CD4-positive, alpha-beta memory T cell (primary cell): ENCODE measurements at places on chromosomes 2 and 18.

DNA sequence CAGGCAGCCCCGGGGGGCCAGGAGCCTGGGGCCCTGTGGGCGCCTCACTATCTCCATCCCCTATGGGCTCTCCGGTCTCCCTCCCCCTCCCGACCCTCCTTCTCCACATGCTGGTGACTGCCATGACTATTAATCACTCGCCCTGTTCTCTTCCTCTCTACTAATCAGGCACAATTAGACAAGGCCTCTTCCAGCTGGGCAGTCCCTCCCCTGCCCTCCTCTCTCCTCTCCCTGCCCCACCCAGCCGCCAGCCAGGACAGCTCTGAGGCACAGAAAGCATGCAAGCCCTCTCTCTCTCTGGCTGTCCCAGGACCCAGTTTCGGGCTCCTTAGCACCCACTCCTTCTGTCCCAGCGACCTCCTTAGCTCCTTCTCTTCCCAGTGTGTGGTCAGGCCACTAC is 5.8 kb downstream of the ASIC4 start:
- no peak for DNase-seq

GRCh38 chr2:190379249-190379964 is 28.7 kb upstream of the MFSD6 start:
- DNase-seq = no peak

DNA sequence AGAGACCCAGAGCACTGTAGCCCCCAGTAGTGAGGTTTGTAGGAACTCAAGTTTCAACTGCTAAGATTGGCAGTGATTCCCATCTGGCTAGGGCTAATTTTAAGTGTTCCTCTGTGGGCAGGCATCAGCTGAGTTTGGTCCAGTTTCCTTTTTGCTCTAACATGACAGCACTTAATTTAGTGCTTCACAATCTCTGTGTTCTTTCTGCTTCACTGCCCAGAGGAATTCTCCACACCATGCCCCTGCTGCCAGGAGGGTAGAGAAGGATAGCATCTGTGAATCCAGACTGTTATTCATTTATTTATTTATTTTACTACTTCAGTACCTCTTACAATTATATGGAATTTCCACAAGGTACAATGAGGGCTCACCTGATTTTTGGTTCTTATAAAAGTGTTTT is 549.9 kb upstream of the FSIP2 start:
- DNase-seq = no peak

DNA sequence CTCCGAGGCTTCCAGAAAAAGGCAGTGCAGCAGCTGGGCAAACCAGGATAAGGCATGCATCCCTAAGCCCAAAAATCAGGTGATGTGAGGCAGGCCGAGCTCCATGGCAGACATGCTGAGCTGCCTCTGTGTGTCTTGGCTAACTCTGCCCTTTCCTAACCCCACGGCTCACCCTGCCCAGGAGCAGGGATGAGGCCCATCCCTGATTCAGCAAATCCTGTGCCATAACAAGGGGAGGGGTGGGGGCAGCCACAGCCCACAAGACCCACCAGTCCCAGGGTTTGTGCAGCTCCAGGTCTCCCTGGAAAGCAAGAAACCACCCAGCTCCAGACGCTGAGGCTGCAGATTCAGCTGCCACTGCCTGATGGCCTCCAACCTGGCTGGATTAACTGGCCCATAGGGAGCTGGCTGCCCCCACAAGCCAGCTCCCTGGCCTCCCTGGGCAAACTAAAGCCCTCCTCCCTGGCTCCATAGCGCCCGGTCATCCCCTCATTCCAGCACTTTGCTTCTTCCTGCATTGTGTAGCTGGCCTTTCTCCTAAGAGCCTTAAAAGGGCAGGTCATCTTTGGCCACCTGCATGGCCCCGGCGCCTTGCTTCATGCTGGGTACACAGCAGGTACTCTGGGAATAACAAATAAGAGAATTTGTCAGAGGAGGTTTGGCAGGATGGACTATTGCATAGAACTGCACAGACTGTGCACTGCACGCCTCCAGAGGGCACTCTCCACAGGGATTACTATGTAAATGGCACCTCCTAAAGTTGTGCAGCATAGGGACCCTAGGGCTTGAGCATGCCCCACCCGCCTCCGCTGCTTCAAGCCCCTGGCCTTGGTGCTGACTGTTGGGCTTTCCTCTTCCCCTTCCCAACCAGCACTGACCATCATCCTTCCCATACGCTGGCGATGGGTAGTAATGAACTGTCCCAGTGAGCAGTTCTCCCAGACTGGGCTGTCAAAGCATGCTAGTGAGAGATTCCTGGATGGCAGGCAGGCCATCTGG is 10.7 kb downstream of the STEAP3 start:
- DNase-seq = no peak

DNA sequence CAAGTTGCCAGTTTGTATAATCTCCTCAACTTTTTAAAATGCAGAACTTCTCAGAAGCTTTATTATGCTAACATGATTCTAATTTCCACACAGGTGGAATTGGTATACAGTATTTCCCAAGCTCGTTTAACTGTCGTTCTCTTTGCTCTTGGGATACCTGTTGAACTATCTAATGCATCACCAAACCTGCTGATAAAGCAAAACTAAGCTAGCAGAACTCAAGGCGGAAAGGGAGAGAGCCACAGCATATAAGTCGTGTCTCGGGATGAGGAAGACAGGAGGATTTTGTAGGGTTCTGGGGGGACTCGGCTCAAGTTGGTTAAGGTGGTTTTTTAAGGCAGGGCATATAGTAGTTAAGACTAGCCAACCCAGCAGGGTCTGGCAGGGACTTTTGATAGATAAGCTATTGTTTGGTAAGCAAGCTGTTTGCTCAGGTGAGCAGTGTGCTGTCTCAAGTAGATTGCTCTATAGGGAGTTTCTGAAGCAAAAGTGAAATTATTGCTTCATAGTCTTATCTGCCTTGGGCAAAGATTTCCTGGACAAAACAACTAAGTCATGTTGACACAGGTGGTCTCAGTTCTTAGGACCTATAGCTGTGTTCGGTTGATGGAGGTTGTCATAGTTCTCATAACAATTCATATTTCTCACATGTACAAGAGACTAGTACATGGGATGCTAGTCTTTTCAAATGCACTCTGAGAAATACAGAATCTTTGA is 28.2 kb upstream of the CHRNA1 start:
- no peak for DNase-seq

DNA sequence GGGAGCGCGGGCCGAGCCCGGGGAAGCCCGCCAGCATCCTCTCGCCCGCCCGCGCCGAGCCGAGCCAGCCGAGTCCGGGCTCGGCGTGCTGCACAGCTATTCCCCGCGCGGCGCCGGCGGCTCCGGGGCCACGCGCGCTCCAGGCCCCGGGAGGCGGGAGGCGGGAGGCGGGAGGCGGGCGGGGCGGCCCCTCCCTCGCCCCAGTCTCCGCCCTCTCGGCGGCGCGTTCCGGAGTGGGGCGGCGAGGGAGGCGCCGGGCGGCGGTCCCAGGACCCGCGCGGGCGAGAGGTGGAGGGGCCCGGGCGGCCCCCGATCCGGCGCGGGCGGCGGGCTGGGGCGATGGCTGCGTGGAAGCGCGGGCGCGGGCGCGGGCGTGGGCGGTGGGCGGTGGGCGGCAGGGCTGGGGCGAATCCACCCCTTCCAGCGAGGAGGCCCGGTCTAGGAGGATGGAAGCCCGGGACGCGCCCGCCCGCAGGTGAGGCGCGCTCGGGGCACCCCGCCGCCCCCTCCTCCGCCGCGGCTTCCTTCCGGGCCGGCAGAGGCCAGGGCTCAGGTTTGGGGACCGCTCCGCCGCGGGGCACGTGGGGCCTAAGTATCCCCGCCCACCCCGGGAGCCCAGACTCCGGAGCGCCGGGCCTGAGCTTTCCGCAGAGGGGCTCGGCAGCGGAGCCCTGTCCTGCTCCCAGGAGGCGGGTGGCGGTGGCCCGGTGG is at the start of gene ADCY3:
Gene ADCY3, minus strand, starts transcription at position 140 of the 711 bp plus-strand sequence. CDS start 1,250 bp downstream, outside the sequence.
- DNase-seq = peak; percentile 52

GRCh38 chr2:26477126-26477910 is 606 bp downstream of the OTOF start:
- DNase-seq = no peak

GRCh38 chr2:168528469-168528868 is 72.4 kb downstream of the CERS6 start:
- DNase-seq = no peak

DNA sequence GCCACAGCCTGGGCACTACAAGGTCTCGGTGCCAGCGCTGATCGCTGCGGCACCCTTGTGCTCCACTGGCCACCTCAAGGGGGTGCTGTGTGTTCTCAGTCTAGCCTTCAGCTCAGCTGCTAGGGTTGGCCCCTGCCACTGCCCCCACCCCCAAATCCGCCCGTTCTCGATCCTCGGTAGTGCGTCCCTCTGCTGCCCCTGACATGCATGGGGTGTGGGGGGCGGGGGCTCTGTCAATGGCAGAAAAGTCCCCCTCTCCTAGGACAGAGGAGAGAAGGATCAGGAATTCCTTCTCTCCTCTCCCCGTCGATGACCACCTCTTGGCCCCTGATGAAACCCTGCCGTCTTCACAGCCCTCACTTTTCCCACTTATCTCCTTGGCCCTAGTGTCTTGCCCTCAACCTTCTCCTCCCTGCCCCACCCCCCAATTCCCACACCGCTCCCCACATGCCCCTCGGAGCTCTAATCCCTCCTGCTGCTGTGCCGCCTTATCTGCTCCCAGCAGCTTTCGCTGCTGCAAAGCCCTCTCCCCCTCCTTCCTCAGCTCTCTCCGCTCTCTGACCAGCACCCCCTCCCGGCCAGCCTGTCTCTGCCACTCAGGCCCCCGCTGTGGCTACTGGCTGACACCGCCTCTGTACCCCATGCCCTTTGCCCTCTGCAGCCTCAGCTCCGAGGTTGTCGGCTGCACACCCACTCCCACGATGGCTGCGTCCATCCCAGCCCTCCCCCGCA is 4.3 kb upstream of the ASIC4 start:
- DNase-seq = peak; percentile 40

DNA sequence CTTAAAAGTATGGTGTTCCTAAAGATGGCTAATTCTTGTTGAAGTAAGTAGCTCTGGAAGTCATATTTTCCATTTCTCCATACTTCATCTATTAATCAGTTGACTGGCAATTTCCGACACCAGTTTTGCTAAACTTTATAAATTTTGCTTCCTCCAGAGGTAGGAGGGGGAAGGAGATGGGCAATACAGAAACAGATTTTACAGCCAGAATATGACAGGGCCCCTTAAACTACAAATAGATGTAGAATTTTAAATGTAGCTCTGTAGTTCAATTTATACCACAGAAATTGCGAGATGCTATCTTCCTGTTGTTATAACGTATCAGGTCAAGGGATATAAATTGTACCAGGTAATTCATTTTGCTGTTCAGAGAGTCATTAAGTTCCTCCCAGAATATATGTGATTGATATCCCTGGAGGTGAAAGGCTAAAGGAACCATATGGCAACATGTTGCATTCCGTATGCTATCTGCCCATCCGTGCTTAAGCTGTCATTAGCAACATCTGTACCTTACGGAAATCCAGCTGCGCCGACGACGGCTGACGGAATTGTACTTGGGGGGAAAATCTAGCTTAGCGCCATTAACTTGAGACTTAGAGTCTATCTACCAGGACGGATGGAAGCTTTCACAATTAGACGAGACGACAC is 8.4 kb upstream of the NR4A2 start:
- DNase-seq = peak; percentile 74

GRCh38 chr2:27494284-27494943 is 586 bp downstream of the FNDC4 start:
- no peak for DNase-seq

- DNase-seq = no peak
These were observed 95.3 kb downstream of the PIGN start for GRCh38 chr18:62091487-62092120.

- no peak for DNase-seq
These were observed 10.6 kb upstream of the CEP68 start for GRCh38 chr2:65045651-65046050.

DNA sequence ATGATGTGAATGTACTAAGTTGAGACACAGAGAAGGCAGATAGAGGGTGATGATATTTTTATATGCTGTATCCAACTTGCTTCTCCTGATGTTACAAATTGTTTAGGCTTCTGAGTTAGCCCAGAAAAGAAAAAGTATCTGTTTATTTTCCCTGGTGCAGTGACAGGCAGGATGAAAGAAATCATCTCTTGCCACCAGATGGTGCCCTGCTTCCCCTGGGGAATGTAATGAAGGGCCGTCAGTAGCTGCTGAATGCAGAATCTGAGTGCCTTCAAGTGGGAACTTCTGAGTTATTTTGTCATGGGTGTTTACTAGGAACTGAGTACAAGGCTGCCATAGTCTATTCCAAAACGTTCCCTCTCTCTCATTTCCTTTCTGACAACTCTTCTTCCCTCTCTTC is 525.6 kb downstream of the MBD2 start:
- no peak for DNase-seq

DNA sequence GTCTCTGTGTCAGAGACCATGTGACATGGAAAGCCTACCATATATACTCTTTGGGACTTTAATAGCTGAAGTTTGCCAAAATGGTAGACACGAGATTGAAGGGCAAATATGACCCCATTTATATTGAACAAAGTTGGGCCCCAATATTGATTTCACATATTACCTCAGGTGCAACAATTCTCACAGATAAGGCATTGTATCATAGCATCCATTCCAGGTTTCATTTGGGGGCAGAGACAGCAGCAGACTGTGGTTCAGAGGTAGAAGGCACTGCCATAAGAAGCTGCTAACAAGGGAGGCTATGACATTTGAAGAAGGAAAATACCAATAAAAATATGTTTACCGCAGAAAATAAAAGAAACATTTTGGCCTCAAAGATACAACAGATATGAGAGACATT is 419.2 kb downstream of the LRRTM4 start:
- no peak for DNase-seq

DNA sequence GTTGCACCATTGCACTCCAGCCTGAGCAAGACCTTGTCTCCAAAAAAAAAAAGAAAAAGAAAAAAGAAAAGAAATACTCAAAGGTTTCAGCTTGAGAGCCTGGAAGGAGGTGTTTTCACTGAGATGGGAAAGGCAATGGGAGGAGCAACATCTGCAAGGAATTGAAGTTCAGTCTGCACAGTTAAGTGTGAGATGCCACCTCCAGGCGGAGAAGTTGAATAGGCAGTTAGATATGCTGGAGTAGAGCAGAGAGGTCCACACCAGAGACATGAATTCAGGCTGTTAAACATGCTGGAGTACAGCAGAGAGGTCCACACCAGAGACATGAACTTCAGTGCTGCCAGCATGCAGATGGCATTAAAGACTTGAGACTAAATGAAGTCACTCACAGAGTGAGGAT is 41.4 kb upstream of the DTNB start:
- DNase-seq = no peak

DNA sequence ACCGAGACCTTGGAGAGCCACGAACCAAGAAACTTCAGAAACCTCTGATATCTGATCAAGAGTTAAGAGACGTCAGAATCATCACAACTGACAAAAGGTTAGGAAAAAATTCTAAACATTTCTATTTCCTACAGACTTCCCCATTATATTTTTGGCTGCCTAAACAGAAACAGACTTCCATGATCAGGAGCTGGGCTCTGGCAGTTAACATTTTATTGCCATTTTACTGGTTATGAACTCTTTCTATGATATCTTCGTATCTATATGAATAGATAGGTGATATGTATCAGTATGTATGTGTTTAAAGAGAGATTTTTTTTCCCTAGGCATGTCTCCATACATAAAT is 31.1 kb upstream of the PPP1R1C start:
- no peak for DNase-seq

GRCh38 chr18:77990901-77991300 is 741.3 kb downstream of the GALR1 start:
- DNase-seq = no peak
